Activated T-helper 9 cell treated with anti-CD3 and anti-CD28 coated beads, Interleukin-2, amount 50 U/mL, for 16 hours (primary cell): ENCODE measurements at places on chromosomes 4 and X.

GRCh38 chr4:81196126-81196650, 18.8 kb downstream of the PRKG2 start:
- no peak for DNase-seq

- DNase-seq: no peak
Observed at GRCh38 chr4:185859111-185859510, 47.1 kb upstream of the SORBS2 start.

DNA sequence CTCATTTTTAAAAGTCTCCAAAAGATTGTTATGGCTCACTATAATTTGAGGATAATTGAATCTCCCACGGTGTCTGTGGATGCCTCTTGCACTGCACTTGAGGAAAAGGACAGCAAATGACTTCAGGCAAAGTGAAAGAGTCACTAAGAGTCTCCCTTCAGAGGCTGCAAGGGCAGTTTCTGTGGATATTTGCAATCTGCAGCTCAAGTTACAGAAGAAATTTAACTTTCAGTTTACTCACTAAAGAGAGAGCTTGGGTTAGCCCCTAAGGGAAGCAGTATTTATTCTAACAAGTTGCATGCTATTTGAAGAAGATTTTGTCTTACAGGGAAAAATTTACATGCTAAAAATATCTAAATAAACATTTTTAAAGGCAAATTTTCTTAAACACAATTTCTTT, 912.0 kb upstream of the TENM3 start:
- no peak for DNase-seq

- no peak for DNase-seq
Observed at GRCh38 chr4:52410971-52411370, 248.1 kb downstream of the USP46 start.

- no peak for DNase-seq
Observed at GRCh38 chr4:99054428-99054994, 34.1 kb downstream of the ADH5 start.

- DNase-seq: no peak
Observed at GRCh38 chrX:5724123-5724522, 504.5 kb downstream of the NLGN4X start.

DNA sequence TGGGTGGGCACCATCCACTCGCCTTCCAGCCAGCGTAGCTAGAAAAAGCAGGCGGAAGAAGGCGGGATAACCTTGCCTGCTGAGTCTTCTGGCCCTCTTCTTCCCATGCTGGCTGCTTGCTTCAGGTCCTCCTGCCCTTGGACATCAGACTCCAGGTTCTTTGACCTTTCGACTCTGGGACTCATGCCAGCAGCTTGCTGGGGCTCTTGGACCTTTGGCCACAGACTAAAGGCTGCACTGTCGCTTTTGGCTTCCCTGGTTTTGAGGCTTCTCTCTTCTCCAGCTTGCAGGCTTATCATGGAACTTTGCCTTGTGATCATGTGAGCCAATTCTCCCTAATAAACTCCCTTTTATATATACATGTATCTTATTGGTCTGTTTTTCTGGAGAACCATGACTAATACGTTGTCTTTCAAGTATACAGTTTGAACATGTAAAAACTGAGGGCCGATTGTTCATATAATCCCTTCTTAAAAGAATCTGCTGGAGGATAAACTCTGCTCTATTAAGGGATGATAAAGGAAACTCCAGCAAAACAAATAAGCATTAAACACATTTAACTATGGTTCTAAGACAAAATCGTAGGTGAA, 116.6 kb upstream of the LCORL start:
- no peak for DNase-seq

DNA sequence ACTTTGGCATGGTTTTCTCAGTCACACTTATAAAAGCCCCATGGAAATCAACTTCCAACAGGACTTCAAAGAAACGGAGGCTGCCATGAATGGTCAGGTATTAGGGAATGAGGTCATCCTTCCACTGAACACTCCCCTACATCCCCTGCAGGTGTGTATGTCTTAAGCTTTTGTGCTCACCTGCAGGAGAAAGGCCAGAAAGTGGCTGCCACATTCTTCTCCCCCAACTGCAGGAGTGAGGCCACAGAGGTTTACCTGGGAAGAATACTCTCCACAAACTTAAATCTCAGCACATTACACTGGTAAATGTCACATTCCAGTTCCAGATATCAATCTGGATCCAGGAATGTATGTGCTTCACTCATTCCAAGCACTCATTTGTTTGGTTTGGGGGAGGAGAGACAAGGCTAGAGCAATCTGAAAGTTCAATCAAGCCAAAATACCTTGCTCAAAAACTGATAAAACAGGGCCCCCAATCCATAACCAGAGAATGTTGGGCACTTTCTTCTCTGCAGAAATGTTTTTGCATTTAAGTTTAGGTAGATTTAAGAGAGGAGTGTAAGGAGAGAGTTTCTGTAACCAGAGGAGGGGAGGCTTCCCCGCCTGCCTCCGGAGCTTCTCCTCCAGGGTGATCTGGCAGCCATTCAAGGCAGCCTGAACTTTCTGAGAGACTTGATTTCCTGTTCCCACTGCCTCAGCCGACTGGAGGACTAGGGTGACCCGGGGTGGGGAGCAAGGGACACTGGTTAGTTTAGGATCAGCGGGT, 15.4 kb downstream of the FAM9C start:
- DNase-seq: no peak

DNA sequence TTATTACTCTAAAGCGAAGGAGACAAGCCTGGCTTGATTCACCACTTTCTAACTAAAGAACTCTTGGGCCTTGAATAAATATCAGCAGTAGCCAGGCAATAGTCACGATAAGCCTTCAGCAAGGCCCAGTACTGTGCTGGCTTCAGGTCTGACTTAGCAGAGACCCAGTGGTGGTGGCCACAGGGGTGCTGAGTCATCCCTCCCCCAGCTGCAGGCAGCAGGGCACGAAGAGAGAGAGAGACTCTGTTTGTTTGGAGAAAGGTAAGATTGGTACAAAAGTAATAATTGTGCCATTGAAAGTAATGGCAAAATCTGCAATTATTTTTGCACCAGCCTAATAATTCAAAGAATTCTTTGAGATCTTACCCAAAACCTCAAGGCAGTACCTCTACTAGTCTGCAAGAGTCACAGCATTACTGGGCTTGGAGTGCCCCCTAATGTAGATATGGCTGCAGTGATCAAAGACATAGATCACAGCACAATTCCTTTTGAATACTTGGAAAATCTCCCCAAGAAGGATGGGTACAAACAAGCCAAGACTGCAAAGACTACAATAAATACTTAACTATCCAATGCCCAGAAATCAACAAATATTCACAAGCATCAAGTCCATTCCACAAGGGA, 159.5 kb upstream of the USP38 start:
- DNase-seq: no peak

DNA sequence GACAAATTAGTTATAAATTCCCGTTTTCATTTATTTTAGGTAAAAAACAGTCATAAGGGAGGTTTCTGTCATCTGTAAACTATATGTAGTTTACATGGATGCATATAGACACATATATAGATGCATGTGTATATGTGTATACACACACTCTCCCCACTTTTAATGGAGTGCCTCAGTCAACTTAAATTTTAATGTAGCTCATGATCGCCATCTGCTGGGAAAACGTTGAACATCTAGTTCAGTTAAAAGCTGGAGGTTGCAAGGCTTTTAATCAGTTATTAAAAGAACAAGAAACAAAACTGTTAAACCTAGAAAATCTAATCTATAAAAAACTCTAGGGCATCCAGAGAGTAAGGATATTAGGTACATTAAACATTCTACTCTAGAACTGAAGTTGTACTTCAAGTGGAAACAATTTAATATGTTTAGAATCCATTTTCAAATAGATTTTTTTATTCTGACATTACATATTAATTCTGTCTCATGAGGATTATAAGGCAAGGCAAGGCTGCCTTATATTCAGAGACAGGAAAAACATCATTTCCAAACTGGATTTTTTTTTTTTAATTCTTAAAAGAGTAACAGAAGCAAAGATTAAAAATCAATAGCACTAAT, 122.6 kb downstream of the SHISA3 start:
- DNase-seq: no peak

- no peak for DNase-seq
Observed at GRCh38 chr4:161438096-161438495, 725.7 kb downstream of the FSTL5 start.

DNA sequence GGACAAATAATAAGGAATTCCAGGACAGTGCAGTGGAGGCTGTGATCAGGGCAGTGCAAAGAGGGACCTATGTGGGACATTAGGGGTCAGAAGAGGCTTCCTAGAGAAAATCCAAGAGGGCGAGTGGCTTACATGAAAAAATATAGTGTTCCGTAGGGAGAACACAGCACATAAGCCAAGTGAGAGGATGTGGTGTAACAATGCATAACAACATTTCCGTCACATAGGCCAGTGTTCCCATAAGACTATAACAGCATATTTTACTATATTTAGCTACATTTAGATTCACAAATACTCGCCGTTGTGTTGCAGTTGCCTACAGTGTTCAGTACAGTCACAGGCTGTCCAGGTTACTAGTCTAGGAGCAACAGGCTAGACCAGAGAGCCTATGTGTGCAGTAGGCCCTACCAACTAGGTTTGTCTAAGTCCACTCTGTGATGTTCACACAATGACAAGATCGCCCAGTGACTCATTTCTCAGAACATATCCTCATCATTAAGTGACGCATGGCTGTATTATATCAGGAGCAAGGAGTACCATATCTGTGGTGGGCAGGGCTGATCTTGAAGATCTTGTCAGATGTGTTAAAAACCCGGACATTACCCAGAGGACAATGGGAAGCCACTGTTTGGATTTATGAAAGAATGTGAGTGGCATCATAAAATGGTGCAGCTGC, 74.0 kb upstream of the TBL1X start:
- DNase-seq: no peak

GRCh38 chr4:75997081-75997480, 6.3 kb upstream of the SDAD1 start:
- no peak for DNase-seq

- no peak for DNase-seq
Observed at GRCh38 chr4:36812149-36812548, 432.4 kb upstream of the NWD2 start.

GRCh38 chr4:143184217-143184502, 557 bp upstream of the USP38 start:
- DNase-seq: no peak

DNA sequence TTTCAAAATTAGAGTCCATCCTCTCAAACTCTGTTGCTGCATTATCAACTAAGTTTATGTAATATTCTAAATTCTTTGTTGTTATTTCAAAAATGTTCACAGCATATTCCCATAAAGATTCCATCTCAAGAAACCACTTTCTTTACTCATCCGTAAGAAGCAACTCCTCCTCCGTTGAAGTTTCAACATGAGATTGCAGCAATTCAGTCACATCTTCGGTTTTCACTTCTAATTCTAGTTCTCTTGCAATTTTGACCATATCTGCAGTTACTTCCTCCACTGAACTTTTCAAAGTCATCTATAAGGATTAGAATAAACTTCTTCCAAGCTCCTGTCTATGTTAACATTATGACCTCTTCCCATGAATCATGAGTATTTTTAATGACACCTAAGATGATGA, 216.6 kb upstream of the SLC7A11 start:
- no peak for DNase-seq

DNA sequence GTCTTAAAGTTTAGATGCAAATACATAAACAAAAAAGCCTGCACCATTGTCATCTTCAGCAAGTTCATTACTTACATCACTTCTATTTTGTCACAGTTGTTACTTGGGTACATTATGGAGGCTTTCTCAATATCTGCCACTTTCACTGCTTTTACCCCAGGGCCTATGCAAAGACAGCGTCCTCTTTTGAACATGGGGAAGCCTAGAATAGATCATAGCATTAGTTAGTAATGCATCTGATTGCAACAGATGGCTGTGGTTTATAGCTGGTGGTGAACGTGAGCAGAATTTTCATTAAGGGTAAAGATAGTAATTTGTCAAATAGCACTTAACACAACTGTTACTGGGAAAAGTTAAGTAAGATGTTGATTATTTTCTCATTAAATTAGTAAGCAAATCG, 729 bp downstream of the CXCL11 start:
- DNase-seq: no peak

DNA sequence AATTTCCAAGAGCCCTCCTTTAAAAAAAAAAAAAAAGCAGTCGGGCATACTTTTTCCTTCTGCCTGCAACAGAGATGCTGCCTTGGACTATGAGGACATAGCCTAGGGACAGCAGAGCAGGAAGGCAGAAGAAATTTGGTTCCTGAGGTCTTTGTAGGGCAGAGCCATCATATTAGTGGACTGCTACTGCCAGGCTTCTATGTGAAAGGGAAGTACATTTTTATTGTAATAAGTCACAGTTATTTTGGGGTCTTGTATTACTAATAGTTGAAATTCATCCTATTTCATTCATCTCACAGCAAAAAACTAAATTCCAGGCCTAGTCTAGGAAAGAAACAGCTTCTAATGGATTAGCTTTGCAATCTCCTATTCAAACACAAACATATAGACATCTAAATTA, 211.2 kb downstream of the NSUN7 start:
- DNase-seq: no peak

GRCh38 chr4:138961664-138962063, 53.9 kb upstream of the NOCT start:
- no peak for DNase-seq

GRCh38 chr4:56026596-56026995, 77.9 kb downstream of the CEP135 start:
- no peak for DNase-seq

- DNase-seq: no peak
Observed at GRCh38 chr4:69848028-69848427, 11.9 kb downstream of the SULT1E1 start.

GRCh38 chr4:96974295-96974694, 1134.4 kb downstream of the PDHA2 start:
- DNase-seq: no peak

DNA sequence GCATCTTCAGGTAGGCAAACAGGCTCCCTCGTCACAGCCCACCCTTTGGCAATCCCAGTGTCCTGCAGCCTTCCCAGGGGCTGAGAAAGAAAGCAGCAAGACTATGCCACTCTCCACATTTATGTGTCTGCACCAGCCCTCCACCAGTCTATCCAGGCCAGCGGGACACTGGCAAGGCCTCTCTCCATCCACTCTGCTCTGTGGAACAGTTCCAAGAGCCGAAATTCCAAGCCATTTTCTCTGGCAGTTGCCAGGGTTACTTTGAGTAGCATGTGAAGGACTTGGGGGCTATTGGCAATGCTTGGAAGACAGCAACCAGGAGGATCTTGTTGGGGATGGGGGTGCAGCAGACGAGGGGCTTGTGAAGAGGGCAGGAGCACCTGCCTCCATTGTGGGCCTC, 52.1 kb downstream of the TSC22D3 start:
- no peak for DNase-seq

DNA sequence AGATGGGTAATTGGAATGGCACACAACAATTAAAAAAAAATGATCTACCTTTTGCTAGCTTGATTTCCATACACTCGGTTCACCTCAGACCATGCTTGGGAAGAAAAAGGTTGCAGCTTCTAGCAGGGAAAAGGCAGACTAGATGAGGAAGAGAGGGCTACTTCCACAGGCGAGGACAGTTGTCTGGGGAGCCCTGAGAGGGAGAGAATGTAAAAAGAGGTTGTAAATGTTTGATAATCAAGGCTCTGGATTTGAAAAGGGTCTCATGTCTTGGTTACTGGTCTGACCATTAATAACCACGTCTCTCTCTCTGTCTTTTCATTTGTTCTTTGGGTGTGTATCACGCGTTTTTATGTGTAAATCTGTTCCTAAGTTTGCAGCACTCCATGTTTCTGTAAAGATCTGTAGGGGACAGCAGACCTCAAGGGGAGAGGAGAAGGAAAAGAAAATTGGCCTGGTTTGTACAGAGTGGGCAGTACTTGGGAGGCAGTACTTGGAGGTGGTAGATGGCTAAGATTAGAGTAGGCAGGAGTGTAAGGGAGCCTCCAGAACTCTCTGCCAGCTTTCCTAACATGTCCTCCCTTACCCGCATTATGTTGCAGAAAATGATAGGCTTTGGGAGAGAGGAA, 750 bp downstream of the ARMCX5 start:
- DNase-seq: no peak

GRCh38 chr4:96379524-96379923, 539.6 kb downstream of the PDHA2 start:
- no peak for DNase-seq
